Suppressor macrophage treated with lipopolysaccharide for 1 hour (primary cell): ENCODE measurements at places on chromosomes 4 and X.

DNA sequence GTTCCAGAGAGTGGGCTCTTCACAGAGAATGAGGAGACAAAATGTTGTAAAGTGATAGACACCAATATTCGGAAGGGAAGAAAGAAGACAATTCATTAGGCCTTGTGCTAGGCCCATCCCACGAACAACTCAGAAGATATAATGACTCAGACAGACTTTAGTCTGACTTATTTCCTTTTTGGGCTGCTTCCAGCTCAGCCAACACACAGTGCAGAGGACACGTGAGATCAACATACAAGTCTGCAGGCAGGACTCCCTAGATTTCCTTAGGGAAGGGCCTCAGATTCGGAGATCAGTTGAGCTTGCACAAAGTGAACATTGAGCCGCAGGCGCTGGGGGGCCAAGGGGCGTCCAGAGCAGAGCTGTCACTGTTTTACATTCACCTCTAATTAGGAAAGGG lies 290.7 kb upstream of the TENM3 start:
- DNase-seq = no peak

DNA sequence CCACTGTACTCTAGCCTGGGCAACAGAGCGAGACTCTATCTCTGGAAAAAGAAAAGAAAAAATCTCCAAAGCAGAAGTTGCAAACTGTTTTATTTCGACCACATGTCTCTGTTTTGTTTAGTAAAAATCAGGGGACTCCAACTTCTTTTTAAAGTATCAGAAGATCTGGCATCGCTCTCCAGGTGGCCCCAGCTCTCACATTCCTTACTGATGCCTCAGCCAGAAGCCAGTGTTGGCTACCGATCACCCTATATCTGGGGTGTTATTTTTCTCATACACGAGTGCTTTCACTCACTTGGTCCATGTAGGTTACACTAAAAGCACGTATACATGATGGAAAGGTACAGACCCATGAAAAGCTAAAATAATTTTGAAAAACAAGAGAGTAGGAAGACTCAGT lies 8.3 kb downstream of the MPP1 start:
- DNase-seq = no peak

- DNase-seq = no peak
These were observed 5.4 kb upstream of the PRICKLE3 start for GRCh38 chrX:49191574-49192011.

GRCh38 chr4:47856713-47857112 lies 18.8 kb upstream of the CORIN start:
- no peak for DNase-seq
